ENCODE measurements at places on chromosomes 4 and X.
A peak's percentile ranks its signal among the peaks of the same experiment; 100 is the strongest.

GRCh38 chr4:161841759-161842158 is 322.0 kb downstream of the FSTL5 start:
- no peak for DNase-seq

DNA sequence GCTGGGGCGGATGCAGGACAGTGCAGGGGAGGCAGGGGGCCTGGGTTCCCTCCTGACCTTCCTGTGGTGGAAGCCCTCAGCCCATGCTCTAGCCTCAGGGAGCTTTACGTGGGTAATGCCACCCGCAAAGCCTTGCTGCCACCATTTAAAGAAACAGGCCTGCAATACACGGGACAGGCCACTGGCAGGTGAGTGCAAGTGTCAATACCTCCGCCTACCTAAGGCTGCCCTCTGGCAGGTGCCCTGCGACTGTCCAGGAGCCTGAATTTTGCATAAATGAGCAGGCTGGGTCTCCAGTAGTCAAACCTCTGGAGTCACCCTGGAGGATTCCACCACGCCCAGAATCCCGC is 5.9 kb downstream of the CRMP1 start:
- no peak for DNase-seq

DNA sequence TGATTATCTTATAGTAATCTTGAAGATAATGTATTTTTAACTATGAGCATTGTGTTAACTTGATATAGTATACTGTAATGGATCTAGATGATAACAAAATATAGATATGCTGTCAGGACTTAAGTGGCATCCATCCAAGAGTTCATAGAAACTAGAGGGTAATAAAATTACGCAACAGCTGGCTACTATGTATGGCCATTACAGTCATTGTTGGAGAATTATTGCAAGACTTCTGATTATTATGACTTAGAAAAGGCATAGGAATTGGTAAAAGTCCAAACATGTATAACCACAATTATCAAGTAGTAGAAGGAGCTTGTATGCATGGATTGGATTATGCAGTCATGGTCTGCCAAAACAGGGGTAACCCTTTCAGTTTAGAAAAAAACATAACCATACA is 9.5 kb downstream of the OGT start:
- no peak for DNase-seq

- no peak for DNase-seq
Observed at GRCh38 chr4:15063341-15063740, 61.1 kb downstream of the CPEB2 start.

GRCh38 chr4:108141213-108141950 is 27.4 kb downstream of the LEF1 start:
- DNase-seq, result no peak

DNA sequence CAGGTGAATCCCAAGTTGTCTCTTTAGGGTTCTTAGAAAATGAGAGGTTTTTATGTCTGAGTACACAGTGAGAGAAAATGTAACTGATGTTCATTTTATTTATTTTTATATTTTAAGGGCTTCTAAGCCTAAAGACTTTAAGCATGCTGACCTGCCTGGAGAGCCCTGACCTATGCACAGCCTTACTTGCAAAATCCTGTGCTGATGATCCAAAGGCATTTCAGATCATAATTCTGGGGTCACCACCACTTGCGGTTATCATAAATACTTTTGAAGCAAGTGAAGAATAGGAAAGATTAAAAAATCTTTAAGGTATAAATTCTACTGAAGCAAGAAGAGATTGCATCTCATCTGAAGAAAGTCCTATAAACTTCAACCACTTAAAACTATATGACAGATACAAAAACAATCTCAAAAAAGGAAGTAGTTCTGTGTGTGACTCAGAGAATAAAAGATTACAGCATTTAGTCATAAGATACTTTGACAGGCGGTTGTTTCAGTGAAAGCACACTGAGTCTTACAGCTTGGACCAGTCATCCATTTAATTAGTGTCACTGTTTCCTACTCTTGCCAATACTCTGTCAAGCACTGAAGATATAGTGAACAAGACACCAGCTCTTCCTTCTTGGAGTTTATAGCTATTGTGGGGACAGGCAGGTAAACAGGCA is 245.2 kb upstream of the DIPK2B start:
- no peak for DNase-seq

DNA sequence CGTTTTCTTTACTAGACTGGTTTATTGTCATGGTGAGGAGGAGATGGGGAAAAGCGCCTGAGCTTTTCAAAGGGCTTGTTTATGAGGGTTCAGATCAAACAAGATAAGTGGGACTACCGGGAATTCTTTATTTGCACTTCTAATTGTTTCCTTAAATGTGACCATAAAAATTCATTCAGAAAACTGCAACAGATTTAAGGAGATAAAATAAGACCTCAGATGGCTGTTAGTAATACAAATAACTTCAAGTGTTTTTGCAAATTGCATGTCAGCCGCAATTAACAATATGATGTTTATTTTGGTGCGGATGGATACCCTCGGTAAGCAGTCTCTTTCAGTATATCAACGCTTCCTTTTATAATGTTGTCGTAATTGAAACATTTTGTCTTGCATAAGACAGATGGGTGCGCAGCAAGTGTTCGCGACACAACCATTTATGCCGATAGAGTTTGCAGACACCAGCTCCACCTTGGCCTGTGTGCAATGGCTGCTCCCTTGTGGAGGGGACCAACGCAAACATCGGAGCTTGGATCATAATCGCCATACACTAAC is 151.0 kb downstream of the C4orf33 start:
- DNase-seq, result no peak

- DNase-seq, result no peak
Observed at GRCh38 chr4:85318415-85318814, 156.5 kb upstream of the ARHGAP24 start.

DNA sequence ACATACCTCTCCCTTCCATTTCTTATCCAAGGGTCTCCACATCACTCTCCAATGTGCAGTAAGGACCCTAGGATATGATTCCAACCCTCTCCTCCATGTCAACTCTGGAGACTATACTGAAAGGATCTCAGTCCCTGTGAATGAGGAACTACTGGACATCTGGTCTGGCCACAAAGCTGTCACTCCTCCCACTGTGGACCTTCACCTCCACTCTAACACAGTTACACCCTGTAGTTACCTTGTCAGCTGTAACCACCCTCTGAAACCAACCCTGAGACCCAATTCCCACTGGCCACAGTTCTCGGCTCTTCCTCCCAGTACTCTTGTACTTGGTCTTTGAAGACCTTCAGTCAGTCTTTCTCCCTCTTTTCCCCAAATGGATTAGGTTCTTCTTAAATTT is 2.9 kb downstream of the TMEM128 start:
- DNase-seq, result no peak

- no peak for DNase-seq
Observed at GRCh38 chr4:89570931-89571330, 263.3 kb upstream of the GPRIN3 start.

- DNase-seq, result no peak
Observed at GRCh38 chr4:4330794-4331193, 40.7 kb downstream of the ZBTB49 start.

- no peak for DNase-seq
Observed at GRCh38 chrX:131441033-131441432, 102.8 kb upstream of the OR13H1 start.

- no peak for DNase-seq
Observed at GRCh38 chr4:170007113-170007512, 19.1 kb downstream of the MFAP3L start.

- DNase-seq, result peak; percentile 25
Observed at GRCh38 chr4:1171311-1172227, 814 bp downstream of the SPON2 start.

DNA sequence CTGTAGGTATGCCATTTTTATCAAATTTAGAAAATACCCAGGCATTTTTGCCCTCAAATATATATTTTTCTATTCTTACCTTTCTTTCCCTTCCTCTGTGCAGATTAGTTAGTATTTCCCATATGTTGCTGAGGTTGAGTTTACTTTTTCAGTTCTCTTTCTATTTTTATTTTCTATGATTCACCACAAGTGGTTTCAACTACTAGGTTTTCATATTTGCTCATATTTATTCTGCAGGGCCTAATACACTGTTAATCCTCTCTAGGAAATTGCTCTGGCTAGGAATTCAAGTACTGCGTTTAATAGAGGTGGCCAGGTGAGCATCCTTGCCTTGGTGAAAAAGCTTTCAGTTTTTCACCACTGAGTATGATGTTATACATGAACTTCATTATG is 1535.3 kb upstream of the PCDH10 start:
- DNase-seq, result no peak

DNA sequence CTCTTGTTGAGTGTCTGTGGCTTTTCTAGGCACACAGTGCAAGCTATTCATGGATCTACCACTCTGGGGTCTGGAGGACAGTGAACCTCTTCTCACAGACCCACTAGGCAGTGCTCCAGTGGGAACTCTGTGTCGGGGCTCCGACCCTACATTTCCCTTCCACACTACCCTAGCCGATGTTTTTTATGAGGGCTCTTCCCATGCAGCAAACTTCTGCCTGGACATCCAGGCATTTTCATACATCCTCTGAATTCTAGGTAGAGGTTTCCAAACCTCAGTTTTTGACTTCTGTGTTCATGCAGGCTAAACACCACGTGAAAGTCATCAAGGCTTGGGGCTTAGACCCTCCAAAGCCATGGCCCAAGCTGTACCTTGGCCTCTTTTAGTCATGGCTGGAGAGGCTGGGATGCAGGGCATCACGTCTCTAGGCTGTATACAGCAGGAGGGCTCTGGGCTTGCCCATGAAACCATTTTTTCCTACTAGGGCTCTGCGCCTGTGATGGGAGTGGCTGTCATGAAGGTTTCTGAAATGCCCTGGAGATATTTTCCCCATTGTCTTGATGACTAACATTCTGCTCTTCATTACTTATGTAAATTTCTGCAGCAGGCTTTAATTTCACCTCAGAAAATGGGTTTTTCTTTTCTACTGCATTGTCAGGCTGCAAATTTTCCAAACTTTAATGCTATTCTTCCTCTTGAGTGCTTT is 249.8 kb upstream of the CPEB2 start:
- no peak for DNase-seq

GRCh38 chrX:9557521-9557920 is 92.7 kb downstream of the TBL1X start:
- no peak for DNase-seq

- no peak for DNase-seq
Observed at GRCh38 chr4:52659001-52659721, at the start of gene USP46. TSS of gene USP46 (minus strand) at chr4:52659301. CDS start at chr4:52659150, 151 bp downstream.

- DNase-seq, result no peak
Observed at GRCh38 chr4:28792917-28793597, 1927.1 kb upstream of the PCDH7 start.

GRCh38 chr4:162865102-162865501 is 301.6 kb downstream of the NAF1 start:
- no peak for DNase-seq

- no peak for DNase-seq
Observed at GRCh38 chrX:115958687-115959359, 211.7 kb upstream of the AGTR2 start.

DNA sequence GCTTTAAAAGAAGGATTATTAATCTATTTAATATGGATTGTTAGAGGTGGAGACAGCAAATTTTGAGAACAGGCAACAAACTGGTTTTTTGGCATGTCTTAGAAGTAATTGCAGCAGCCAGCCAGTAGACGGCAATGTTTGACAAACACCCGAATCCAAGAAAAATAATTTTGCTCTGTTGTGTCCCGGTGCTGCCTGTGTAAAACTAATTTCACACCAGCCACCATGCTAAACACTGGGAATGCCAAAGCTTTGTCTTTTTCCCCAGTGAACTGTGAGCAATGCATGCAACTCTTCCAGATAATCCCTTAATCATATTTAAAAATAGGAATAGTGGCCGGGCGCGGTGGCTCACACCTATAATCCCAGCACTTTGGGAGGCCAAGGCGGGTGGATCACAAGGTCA is 25.9 kb downstream of the SMIM31 start:
- DNase-seq, result no peak

DNA sequence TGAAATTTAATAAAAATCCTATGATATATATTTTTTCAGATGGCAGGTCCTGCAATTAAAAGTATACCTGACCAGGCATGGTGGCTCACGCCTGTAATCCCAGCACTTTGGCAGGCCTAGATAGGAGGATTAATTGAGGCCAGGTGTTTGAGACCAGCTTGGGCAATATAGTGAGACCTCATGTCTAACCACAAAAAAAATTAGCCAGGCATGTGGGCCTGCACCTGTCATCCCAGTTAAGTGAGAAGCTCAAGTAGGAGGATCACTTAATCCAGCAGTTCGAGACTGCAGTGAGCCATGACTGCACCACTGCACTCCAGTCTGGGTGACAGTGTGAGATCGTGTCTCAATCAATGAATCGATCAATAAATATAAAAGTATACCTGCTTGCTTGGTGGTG is 2.5 kb downstream of the OCIAD2 start:
- DNase-seq, result no peak

GRCh38 chr4:26212528-26212927 is 108.3 kb upstream of the RBPJ start:
- no peak for DNase-seq

GRCh38 chrX:114650351-114650750 is 66.5 kb downstream of the HTR2C start:
- no peak for DNase-seq

GRCh38 chr4:186622788-186623464 is 67.6 kb upstream of the MTNR1A start:
- DNase-seq, result no peak

DNA sequence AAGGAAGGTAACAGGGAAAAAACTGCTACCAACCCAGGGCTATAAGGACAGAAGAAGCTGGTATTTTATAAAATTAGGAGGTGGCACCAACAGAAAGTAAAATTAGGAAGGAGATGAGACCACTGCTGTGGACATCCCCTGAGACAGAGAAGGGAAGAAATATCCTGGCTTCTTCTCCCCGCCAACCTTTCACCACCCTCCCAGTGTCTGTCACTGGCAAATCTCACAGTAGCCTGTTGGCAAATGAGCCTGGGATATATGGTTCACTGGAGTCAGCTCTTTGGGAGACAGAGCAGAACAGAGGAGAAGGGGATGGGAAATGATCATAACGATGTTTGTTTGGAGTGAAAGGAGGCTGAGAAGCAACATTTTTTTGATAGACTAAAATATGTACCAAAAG is 190.9 kb upstream of the PACRGL start:
- no peak for DNase-seq

GRCh38 chr4:6393544-6394475 is 78.6 kb downstream of the PPP2R2C start:
- DNase-seq, result no peak

DNA sequence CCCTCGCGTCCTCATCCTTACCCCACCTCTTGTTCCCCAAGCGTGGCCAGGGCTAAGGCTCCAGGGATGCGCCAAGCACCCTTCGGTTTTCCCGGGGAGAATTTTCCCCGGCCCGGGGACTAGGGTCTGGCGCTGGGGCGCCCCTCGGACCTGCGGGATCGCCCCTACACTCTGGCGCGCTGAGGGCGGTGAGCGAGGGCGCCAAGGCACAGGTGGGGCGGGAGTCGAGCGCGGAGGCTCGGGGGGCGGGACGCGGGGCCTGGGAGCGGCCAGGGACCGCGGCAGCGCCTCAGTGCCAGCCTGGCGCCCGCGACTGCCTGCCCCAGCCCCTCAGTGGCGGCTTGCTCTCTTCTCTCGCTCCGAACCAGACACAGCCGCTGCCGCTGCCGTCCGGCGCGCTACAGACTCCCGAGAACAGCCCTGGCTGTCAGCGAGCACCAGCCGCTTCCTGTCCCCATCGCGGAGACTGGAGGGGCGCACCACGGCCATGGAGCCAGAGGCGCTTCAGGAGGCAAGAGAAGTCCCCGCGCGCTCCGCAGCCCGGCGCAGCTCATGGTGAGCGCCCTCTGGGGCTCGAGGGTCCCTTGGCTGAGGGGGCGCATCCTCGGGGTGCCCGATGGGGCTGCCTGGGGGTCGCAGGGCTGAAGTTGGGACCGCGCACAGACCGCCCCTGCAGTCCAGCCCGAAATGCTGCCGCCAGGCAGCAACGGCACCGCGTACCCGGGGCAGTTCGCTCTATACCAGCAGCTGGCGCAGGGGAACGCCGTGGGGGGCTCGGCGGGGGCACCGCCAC is at the start of gene DRD5:
Gene DRD5, plus strand, starts transcription at position 292 of the 793 bp plus-strand sequence. Its CDS starts 396 bp downstream, at position 688.
- DNase-seq, result no peak
